ENCODE measurements at places on chromosomes 5 and 9.

DNA sequence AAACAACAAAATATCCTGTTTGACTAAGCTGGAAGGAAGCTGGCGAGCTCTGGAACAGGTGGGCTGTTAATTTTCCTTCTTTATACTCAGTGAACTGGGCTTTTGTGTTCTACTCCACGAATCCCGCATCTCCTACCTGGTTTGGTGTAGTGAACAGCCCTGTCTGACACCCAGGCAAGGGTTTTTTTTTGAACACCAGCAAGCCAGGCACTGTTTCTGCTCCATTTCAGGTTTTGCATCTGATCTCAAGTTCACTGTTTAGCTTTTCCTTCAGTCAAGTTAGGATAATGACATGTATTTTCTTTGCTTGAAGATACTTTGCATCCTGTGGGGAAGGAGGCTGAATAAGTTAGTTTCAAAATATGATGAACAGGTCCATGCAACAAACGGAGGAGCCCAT, 204.5 kb downstream of the SEMA6A start:
- no peak for DNase-seq

DNA sequence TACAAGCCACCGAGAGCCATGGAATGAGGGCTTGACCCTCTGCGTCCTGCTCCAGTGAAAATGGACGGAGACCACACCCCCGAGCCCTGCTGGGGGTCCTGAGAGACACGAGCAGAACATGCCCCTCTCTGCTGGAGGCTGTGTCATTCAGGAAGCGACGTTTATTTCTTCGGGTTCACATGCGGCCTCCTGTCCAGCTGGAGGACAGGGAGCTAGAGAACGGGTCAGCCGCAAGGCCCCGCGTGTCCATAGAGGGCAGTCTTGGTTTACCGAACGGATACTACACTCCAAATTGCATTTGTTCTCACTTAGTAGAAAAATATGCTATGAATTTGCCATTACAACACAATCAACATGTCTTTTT, 36.1 kb downstream of the MRPL36 start:
- peak; percentile 56 for DNase-seq

- DNase-seq: peak; percentile 41
Measured at GRCh38 chr5:116137544-116138378, 52.9 kb downstream of the COMMD10 start.

DNA sequence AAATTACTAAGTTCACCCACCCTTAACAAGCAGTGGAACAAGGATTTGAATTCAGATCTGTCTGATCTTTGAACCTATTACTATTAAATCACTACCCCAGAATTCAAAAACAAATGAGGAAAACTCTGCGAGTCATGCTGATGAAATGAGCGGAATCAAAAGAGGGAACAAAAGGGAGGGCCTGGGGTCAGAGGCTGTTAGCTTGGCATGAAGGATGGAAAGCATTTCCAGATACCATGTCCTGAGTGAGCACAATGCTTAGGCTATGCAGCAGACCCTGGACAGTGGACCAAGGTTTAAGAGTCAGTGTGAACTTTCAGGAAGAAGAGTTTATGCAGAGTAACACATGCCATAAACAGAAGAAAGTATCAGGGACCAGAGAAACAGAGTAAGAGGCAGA, 30.5 kb downstream of the GRIA1 start:
- DNase-seq: peak; percentile 60

GRCh38 chr5:162174358-162174974, 106.9 kb downstream of the GABRG2 start:
- no peak for DNase-seq

DNA sequence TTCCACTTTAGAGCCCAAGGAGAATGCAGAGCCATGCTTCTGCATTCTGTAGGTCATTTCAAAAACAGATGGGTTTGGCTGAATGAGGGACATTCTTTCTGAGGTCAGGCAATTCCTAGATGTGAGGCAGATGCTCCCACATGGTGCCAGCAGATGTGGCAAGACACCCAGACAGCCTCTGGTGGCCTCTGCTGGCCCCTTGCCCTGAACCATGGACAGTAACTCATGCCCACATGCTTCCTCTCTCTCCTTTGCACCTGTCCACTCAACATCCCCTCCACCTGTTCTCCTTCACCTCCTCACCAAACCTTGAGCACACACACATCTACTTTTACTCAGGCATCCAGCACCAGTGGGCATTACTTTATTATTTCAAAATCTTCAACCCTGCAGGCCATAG, 252.3 kb downstream of the DNAH5 start:
- DNase-seq: no peak

- peak; percentile 19 for DNase-seq
Measured at GRCh38 chr5:113663879-113664541, 150.5 kb downstream of the YTHDC2 start.

Measured in fibroblast of skin of abdomen (primary cell).